ENCODE measurements at places on chromosomes 2 and 18. TPM values are rescaled to one million over a fixed set of nuclear protein-coding genes. Genes with fewer than 3 reads are reported as not detected.

DNA sequence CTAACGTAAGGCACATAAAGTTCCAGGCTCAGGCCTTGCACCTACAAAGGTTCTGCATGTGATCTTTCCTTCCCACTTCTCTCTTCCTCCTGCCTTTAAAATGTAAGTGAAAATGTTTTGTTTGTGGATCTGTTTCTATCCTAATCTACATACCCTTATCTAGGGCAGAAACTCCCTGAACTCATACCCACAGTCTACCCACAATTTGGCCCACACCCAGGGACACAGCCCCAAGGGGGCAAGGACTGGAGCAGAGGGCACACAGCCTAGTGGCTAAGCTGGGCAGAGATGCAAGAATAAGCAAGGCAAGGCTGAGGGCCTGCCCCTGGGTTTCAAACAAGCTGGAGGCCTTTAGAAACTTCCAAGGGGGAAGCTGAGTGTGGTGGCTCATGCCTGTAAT is 71.0 kb downstream of the HS1BP3 start:
- peak; percentile 76 for DNase-seq
- H3K4me1 ChIP-seq, result peaks cover 60% of the 10 kb centered on the region
- no peaks in the 10 kb centered on the region for H3K27me3 ChIP-seq
- peak overlapping the region; percentile 83 for H3K27ac ChIP-seq
- no peaks in the 10 kb centered on the region for H3K36me3 ChIP-seq
- H3K4me3 ChIP-seq, result no peak overlapping the region

GRCh38 chr2:121343191-121343590 is 58.2 kb upstream of the TFCP2L1 start:
- H3K27ac ChIP-seq, result no peak overlapping the region
- DNase-seq, result no peak
- H3K4me3 ChIP-seq, result no peak overlapping the region
- H3K27me3 ChIP-seq, result no peaks in the 10 kb centered on the region
- peaks cover 94% of the 10 kb centered on the region for H3K36me3 ChIP-seq

DNA sequence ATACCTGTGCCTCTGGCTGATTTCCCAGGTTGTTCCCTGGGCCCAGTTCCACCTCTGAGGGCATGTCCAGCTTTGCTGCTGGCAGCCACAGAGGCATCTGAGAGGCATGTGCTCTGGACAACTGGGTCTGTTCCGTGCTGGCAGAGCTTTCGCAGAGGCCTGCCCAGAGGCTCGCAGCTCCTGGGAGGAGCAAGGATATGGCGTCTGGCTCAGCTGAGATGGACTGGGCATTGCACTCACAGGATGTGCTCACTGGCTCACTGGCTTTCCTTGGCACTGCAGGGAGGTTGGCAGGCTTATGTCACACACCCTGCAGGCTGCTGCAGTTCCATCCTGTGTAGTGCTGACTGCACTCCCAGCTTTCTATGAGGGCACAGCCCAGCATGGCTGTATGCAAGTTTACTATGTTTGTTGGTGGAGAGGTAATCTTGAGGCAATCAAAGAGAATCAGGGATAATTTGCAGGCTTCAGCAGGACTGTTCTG is 172.3 kb downstream of the PRKCE start:
- no peaks in the 10 kb centered on the region for H3K27me3 ChIP-seq
- peaks cover 49% of the 10 kb centered on the region for H3K4me1 ChIP-seq
- DNase-seq, result peak; percentile 78
- H3K27ac ChIP-seq, result peak overlapping the region; percentile 59

CLK1 gene
- 132 TPM for total RNA-seq

CD8B2 gene
- total RNA-seq, result 0.21 TPM

HSPD1 gene
- total RNA-seq, result 150 TPM
